ENCODE measurements at places on chromosomes 16 and 17.
A peak's percentile ranks its signal among the peaks of the same experiment; 100 is the strongest.

GRCh38 chr16:56068314-56068713 lies 123.0 kb upstream of the GNAO1 start:
- no peak for DNase-seq

- DNase-seq: no peak
Measured at GRCh38 chr16:84526794-84527531, 22.5 kb upstream of the MEAK7 start.

- no peak for DNase-seq
Measured at GRCh38 chr16:74950511-74950910, 34.4 kb downstream of the WDR59 start.

GRCh38 chr16:81600275-81600674 lies 155.7 kb downstream of the CMIP start:
- DNase-seq: no peak

- no peak for DNase-seq
Measured at GRCh38 chr17:63823659-63824331, 3.4 kb upstream of the PSMC5 start.

DNA sequence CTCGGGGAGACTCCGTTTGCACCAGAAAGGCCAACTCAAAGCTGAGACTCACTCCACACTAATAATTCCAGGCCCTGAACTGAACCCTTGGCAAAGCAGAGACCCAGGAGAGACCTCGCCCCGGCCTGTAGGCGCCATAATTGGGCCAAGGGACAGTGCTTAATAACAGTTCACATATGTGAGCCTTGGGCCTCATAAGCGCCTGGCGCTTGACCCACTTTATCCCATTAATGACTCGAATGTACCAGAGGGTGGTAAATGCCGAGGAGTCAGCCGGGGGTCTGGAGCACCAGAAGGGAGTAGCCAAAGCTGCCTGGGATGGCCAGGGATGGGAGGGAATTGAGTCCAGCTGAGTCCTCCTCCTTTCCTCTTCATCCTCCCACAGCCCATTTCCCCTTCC lies 24.6 kb downstream of the SLC6A4 start:
- DNase-seq: no peak

GRCh38 chr17:48944515-48945260 lies at the start of gene SNF8:
TSS of gene SNF8 (minus strand) at chr17:48944842. CDS start at chr17:48944734, 108 bp downstream.
- DNase-seq: peak; percentile 90

DNA sequence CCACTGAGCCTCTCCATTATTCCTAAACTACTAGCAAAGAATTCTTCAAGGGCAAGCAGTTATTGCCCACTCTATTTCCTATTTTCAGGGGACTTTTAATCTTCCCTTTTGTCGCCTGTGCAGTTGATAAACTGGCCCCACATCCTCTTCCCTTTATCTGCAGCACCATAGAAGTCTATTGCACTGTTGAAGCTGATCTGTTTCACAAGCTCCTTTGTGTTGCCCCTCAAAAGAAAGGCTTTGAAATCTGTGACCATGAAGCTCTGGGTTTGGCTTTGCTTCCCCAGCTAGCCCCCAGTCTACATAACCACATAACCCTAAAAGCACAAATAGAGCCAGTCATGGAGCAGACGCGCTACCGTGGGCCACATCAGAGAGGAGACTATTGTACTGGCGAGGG lies 37.1 kb downstream of the CDRT15 start:
- no peak for DNase-seq

- DNase-seq: no peak
Measured at GRCh38 chr16:88365244-88365865, 17.4 kb upstream of the ZNF469 start.

GRCh38 chr16:1790261-1790610 lies 3.3 kb downstream of the IGFALS start:
- DNase-seq: no peak

DNA sequence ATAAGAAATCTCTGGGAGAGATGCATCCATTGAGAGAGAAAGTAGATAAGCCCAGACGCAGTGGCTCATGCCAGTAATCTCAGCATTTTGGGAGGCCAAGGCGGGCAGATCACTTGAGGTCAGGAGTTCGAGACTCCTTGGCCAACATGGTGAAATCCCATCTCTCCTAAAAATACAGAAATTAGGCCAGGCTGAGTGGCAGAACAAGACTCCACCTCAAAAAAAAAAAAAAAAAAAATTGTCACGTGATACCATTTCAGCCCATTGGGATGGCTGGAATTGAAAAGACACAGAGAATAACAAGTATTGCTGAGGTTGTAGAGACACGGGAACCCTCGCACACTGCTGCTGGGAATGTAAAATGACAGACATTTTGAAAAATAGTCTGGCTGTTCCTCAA lies 2.9 kb upstream of the IL32 start:
- DNase-seq: no peak

DNA sequence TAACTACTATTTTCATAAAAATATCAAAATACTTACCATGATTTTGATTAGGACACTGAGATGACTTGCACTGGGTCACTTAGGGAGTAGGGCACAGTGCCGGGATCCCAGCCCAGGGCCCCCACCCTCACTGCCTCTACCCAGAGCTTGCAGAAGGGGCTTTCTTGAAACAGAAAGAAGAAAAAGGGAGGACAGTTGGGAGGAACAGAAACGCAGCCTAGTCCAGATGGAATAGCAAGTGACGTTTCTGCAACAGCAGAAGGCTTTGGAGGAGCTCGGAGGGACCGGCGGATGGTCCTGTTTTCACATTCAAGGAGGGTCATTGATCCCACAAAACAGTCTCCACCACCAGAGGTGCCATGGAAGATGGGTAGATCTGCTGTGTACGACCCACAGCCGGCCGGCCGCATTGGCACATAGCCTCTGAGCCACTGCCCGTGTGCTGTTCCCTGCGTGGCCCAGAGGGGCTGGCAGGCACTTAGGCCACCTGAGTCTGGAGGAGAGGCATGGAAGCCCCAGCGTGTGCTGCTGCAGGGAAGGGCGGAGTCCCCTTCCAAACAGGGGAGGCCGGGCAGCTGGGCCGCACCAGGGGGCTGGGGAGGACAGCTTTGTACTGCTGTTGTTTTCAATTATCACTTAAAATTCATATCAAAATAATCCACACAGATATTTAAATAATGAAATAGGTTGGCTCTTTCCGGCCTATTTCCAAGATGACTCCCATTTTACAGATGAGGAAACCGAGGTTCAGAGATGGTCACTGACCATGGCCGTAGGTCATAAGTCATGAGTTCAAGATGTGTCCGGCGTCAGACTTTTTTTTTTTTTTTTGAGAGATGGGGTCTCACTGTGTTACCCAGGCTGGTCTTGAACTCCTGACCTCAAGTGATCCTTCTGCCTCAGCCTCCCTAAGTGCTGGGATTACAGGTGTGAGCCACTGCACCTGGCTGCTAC lies 22.9 kb upstream of the GSG1L start:
- no peak for DNase-seq

GRCh38 chr17:60075981-60076380 lies 2.7 kb downstream of the HEATR6 start:
- no peak for DNase-seq

DNA sequence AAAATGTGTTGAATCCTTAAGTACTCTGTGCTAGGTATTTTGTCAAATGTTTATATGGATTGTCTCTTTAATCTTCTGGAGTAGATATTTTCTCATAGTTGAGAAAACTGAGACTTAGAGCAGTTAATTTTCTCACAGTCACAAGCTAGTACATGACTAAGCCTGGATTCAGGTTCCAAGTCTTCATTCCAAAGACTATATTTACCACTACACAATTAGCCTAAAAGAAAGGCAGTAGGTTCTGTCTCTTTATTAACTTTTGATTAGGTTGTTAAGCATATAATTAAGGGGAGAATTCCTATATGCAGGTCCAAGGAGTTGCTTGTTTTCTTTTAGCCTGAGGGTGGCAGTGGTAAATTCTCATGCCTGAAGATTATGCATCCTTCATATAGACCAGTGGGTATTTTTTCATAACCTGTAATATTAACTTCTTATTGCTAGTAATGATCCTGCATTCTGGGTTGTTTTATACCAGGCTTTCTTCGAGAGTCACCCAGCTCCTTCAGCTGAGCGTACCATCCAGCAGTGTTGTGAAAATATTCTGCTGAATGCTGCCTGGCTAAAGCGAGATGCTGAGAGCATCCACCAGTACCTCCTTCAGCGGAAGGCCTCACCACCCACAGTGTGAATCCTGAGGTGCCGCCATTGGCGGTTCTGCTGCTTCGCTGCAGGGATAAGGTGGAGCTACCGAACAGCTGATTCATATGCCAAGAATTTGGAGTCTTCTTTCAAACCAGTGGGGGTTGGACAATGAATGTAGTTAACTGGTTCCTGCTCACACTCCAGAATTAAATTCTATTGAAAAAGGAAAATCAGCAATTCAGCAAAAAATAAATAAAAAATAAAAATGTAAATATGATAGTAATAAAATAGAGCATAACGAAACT lies 28.2 kb upstream of the KPNB1 start:
- no peak for DNase-seq

DNA sequence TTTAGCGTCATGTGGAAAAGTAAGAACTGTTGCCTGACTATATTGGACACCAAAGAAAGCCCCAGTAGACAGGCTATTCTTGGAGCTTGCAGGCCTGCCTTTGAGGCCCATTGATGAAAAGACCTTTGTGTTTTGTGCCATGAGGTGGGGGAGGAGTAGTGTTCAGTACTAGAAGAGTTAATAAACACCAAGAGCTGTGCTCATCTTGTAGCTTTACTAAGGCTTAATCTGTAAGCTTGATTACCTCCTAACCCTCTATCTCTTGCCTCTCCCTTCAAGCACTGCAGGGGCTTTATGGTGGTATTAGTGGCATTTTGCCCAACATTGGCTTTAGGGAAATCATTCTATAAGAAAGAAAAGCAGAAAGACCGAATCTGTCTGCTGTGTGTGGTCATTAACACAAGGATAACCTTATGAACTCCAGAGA lies 220.2 kb upstream of the TBX2 start:
- DNase-seq: no peak

DNA sequence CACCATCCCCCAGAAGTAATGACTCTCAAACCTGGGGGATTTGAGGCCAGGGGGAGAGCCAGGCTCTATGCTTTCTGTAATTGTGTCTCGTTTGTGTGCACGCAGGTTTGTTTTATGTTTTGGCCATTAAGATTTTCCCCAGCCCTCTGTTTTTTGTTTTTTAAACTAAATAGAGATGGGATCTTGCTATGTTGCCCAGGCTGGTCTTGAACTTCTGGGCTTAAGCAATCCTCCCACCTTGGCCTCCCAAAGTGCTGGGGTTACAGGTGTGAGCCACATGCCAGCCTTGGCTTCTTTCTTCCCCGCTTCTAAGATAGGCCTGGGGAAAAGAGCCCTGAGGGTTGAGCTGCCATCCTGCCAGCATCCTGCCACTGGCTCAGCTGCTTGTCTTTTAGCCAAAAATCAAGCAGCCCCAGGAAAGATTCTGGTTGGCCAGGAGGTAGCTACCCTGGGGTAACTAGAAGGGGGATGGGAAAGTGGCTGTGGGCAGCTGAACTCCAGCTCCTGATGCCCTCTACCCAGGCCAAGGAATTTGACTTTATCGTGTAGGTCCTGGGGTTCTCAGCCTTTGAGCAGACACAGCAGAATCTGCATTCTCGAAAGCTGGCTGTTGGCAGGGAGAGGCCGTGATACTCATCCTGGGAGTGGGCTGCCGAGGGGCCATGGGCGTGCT lies 18.4 kb downstream of the KDM8 start:
- no peak for DNase-seq

DNA sequence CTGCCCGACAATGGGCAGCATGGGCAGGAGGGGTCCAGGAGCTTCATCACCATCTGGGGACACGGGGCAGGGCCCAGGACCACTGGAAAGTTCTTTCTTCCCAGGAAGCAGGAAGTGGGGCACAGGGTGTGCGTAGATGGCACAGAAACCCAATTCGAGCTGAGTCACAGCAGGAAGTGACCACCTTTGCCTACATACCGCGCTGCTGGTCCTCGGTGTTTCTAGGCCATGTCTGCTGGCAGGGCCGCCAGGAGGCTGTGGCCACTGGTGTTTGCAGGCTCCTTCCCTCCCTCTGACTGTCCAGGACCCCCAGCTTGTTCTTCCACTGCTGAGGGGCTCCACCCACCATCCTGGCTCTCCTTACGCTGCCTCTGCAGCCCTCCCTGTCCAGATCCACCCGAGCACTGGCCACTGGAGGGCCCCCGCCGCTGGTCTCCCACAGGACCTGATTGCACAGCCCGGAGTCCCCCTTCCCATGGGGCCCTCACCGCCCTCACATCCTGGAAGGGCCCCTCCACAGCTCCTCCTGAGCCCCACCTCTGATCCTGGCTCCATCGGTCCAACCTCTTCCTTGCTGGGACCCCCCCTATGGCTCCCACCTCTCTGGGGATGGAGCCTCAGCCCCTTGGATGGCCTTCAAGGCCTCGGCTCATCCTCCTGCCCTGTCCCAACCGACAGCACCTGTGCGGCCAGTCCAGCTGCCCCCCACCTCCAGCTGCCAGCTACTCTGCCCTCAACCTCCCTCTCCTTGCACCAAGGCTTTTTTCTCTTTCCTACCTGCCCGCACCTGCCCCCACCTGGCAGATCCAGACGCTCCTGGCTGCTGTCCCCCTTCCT lies 14.5 kb upstream of the RASD1 start:
- DNase-seq: no peak

DNA sequence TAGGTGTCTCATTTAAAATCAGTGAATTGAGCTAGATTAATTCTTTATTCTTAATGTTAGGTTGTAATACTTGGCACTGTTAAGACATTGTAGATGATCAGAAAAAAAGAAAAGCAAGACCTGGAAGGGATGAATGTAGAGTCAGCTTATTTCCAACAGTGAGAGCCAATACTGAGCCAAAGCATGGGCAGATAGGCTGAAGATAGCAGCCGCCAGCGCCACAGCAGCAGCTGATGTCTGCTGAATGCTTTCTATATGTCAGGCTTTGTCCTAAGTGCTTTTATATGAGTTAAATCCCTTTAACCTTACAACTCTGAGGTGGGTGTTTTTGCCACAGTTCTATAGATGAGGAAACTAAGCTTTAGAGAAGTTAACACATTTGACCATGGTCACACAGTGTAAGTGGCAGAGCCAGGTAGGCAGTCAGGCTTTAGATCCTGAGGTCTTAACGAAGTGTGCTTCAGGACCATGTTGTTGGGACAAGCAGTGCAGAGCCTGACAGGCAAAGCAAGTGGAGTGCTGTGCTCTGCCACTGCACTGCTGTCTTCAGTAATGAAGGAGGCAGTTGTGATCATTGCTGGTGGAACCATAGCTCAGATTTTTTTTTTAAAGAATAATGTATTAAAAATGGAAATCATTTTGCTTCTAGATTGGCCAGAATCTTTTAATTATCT lies 25.9 kb downstream of the TNRC6A start:
- DNase-seq: no peak

- no peak for DNase-seq
Measured at GRCh38 chr16:27531826-27532800, 17.6 kb downstream of the GTF3C1 start.

- no peak for DNase-seq
Measured at GRCh38 chr17:5560361-5560988, 23.8 kb downstream of the NLRP1 start.

Data from naive B cell (primary cell).